ENCODE measurements at places on chromosomes 11 and 22. TPM values are rescaled to one million over a fixed set of nuclear protein-coding genes. Genes with fewer than 3 reads are reported as not detected.

SCGB1D2 gene
- total RNA-seq, result 4.9 TPM

TSPAN32 gene
- total RNA-seq, result 0.14 TPM

KCNK4 gene
- not detected for total RNA-seq

SHISAL1 gene
- total RNA-seq, result 1.7 TPM

DNA sequence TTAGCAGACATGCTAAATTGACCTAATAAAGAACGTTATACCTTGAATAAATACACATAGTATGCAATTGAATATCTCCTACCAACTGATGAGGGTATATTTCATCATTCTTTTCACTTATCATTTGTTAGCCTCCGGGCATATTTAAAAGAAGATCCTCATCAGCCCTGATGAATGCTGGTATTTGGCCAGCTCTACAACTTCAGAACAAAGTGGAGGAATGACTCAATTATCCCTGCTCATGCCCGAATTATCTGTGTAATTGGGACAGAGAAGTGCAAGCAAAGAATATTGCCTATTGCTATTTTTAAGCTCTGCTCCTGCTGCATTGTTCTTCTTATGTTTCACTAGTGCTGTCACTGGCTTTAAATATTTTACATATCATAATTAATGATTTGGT lies 622.1 kb downstream of the METTL15 start:
- no peak overlapping the region for H3K27ac ChIP-seq
- no peaks in the 10 kb centered on the region for H3K36me3 ChIP-seq
- H3K4me1 ChIP-seq, result no peaks in the 10 kb centered on the region
- DNase-seq, result no peak
- H3K27me3 ChIP-seq, result no peaks in the 10 kb centered on the region

GRCh38 chr11:36510594-36510942 lies 496 bp upstream of the TRAF6 start:
- H3K27me3 ChIP-seq, result no peaks in the 10 kb centered on the region
- peak overlapping the region; percentile 91 for H3K27ac ChIP-seq
- no peak overlapping the region for H3K4me3 ChIP-seq
- H3K4me1 ChIP-seq, result peaks cover 26% of the 10 kb centered on the region

DNA sequence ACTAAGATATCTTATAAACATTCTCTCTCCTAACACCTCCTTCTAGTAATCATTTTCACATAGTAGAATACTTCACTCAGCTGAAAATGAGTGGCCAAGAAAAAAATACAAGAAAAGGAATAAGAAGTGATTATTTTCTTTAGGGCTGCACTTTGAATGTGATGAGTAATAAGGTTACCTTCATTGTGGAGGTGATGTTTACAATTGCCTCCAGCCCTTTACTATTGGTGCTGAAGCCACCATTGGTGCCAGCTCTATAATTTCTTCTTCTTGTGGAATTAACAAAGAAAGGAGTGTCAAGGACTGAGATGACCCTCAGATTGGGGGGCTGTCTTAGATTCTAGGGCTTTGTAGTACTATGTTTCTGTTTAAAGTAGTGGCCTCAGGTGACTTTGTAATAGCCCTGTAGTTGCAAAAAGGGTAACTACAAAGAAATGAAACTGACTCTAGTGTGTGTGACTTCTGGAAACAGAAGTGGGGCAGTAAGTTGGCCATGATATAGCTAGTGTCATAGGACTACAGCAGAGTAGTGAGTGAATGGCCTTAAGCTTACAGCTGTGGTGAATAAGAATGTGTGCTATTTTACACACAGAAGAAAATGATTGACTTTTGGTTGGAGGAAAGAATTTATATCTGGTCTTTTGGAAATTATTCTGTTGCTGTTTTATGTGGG lies 287.2 kb downstream of the TMEM135 start:
- DNase-seq, result no peak
- no peak overlapping the region for H3K27ac ChIP-seq
- H3K4me1 ChIP-seq, result no peaks in the 10 kb centered on the region
- no peak overlapping the region for H3K4me3 ChIP-seq
- no peaks in the 10 kb centered on the region for H3K27me3 ChIP-seq

DNA sequence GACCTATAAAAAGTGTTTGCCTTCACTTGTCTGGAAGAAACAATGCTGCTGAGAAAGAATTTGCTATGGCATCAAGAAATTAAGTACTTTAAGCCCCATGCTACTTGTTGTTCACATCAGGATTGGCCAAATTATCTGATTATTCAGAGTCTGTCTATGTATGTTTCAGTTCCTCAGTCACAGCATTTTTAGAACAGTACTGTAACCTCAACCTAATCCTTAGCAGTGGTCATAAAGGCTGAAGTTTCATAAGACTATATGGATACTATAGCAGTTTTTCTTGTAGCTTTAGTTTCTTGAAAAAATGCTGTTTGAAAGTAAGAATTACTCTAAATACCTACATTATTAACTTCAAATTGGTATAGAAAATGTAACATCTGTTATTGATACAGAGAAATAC lies 153.9 kb downstream of the INSC start:
- no peak overlapping the region for H3K4me3 ChIP-seq
- H3K27ac ChIP-seq, result no peak overlapping the region
- no peaks in the 10 kb centered on the region for H3K36me3 ChIP-seq

DNA sequence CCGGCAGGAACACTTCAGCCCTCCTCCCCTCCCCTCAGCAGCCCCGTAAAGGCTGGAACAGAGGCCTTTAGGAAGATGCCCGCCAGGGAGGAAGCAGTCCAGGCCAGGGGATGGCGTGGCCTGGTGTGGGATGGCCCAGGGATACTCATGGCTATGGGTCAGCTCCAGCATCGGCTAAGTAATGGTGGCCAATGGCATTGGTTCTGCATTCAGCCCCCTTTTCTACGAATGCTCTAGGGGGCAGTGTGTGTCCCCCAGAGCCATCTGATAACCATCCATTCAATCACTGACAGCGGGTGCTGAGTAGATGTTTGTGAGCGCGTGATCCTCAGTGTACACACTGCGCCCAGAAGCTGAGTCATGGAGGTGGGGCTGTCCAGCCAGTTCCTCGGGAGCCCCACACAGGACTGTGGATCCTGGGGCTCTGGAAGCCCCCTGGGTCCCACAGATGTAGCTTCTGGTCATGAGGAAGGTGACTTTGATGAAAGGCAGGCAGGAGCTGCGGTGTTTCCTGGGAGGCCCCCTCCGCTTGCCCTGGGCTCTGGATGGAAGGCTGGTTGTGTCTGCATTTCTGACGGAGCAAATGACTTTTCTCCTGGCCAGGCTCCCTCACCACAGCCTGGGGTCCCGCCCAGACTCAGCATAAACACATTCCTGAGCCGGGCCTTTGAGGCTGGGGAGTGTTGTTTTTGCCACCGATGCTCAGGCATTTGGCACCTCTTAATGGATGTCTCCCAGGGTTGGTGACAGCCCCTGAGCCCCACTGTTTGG lies 46.5 kb downstream of the FBLN1 start:
- no peaks in the 10 kb centered on the region for H3K27me3 ChIP-seq
- H3K27ac ChIP-seq, result peak overlapping the region; percentile 30
- no peak overlapping the region for H3K4me3 ChIP-seq
- no peaks in the 10 kb centered on the region for H3K36me3 ChIP-seq
- DNase-seq, result no peak
- peaks cover 6% of the 10 kb centered on the region for H3K4me1 ChIP-seq

DNA sequence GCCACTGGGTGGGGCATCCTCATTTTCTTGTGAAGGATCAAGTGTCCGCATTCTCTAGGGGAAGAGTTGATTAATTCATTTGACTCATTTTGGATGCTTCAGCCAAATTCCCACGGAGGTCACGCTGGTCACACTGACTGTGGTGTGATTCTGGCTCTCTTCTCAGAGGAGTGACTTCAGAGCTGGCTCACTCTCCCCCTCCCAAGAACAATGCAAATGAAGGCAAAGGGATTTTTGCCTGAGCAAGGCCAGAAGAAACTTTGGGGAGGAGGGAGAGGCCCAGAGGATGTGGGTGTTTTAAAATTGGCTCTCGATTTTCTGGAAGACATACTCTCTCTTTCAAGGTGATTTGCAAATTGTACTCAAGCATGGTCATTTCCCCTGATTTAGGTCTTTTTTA lies 51.1 kb upstream of the LMO2 start:
- peaks cover under 1% of the 10 kb centered on the region for H3K4me1 ChIP-seq
- no peak overlapping the region for H3K4me3 ChIP-seq
- H3K27ac ChIP-seq, result no peak overlapping the region
- peak; percentile 51 for DNase-seq
- no peaks in the 10 kb centered on the region for H3K36me3 ChIP-seq

- H3K27ac ChIP-seq, result no peak overlapping the region
- peak; percentile 68 for DNase-seq
- peak overlapping the region; percentile 30 for H3K4me3 ChIP-seq
- H3K4me1 ChIP-seq, result no peaks in the 10 kb centered on the region
These were observed 16.1 kb downstream of the TSKU start for GRCh38 chr11:76799066-76799804.

GRCh38 chr11:121467965-121468364 lies 15.2 kb upstream of the SORL1-AS1 start:
- H3K27ac ChIP-seq, result no peak overlapping the region
- H3K4me1 ChIP-seq, result peaks cover 35% of the 10 kb centered on the region
- H3K27me3 ChIP-seq, result no peaks in the 10 kb centered on the region
- H3K36me3 ChIP-seq, result no peaks in the 10 kb centered on the region
- H3K4me3 ChIP-seq, result no peak overlapping the region

- no peak overlapping the region for H3K4me3 ChIP-seq
- no peak for DNase-seq
- no peaks in the 10 kb centered on the region for H3K36me3 ChIP-seq
- no peaks in the 10 kb centered on the region for H3K27me3 ChIP-seq
- no peak overlapping the region for H3K27ac ChIP-seq
- H3K4me1 ChIP-seq, result no peaks in the 10 kb centered on the region
These were observed 73.4 kb upstream of the YWHAH start for GRCh38 chr22:31870890-31871289.

DNA sequence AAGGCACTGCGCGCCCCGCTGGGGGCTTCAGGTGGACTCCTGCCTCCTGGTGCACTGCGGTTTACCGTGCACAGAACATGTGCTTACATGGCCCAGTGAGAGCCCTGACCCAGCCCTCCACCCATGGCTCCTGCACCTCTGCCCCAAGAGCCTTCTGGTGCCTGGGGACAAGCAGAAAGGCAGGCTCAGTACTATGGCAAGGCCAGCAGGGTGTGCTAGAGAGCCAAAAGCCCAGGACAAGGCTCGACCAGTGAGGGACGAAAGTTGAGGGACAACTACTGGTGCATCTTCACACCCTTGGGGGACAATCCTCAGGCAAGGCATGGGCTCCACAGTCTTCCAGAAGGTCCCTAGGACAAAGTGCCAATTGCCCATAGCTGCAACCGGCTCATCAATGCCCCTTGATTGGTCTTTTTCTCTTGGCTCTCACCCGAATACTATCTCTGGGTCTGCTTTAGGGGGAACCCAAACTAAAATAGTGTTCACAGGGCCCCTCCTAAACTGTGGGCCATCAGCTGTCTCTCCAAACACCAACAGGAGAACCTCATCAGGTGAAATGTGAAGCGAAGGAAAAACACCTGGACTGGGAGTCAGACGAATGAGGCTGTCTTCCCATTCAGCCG lies 13.5 kb downstream of the PGA5 start:
- no peak overlapping the region for H3K4me3 ChIP-seq
- H3K4me1 ChIP-seq, result no peaks in the 10 kb centered on the region
- H3K27ac ChIP-seq, result no peak overlapping the region
- no peaks in the 10 kb centered on the region for H3K27me3 ChIP-seq

GRCh38 chr22:29478326-29479276 lies 1.4 kb upstream of the NEFH start:
- no peak overlapping the region for H3K4me3 ChIP-seq
- H3K4me1 ChIP-seq, result peaks cover 46% of the 10 kb centered on the region
- H3K27ac ChIP-seq, result peak overlapping the region; percentile 10
- no peaks in the 10 kb centered on the region for H3K36me3 ChIP-seq
- DNase-seq, result peak; percentile 68
- H3K27me3 ChIP-seq, result no peaks in the 10 kb centered on the region

DNA sequence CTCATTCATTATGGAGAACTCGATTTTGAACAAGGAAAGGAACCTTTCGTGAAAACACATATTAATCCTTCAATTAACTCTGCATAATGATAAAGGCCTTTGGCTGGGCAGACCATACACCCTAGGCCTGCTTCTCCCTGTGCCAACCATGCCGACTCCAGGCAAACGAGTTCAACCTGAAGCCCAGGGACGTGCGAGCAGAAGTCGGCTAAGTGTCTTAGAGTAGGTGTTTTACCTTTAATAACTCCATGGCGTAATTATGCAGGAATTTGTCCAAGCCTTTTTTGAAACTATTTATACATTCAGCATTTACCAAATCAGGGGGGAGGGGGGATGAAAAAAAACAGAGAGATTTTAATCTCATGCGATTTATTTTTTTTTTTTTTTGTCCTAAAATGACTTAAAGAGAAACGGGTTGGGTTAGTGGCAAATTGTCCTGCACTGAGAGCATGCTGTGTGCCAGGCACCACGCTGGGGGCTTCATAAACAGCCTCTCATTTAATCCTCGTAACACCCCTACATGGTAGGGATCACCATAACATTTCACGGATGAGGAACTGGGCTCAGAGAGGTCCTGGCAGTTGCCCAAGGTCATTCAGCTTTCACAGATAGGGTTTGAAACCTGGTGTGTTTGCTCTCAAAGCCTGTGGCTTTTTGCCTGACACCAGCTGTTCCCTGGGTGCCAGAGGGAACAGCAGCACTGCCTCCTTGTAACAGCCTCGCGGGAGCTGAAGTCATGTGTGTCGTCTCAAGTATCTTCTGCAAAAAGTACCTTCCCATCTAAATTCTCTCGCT lies 423.9 kb downstream of the MN1 start:
- H3K27ac ChIP-seq, result no peak overlapping the region
- peak; percentile 24 for DNase-seq
- H3K27me3 ChIP-seq, result peaks cover 4% of the 10 kb centered on the region
- H3K4me3 ChIP-seq, result no peak overlapping the region

- H3K4me1 ChIP-seq, result no peaks in the 10 kb centered on the region
- no peak overlapping the region for H3K4me3 ChIP-seq
- H3K27ac ChIP-seq, result no peak overlapping the region
- no peaks in the 10 kb centered on the region for H3K27me3 ChIP-seq
These were observed 60.7 kb downstream of the STK33 start for GRCh38 chr11:8533332-8533731.

GRCh38 chr22:33656808-33657628 lies 263.3 kb downstream of the LARGE1 start:
- H3K27ac ChIP-seq, result no peak overlapping the region
- no peak for DNase-seq
- no peak overlapping the region for H3K4me3 ChIP-seq
- peaks cover 14% of the 10 kb centered on the region for H3K4me1 ChIP-seq

GRCh38 chr22:37848587-37849088 lies 581 bp upstream of the EIF3L start:
- peaks cover 17% of the 10 kb centered on the region for H3K4me1 ChIP-seq
- H3K27me3 ChIP-seq, result no peaks in the 10 kb centered on the region
- H3K36me3 ChIP-seq, result no peaks in the 10 kb centered on the region
- H3K4me3 ChIP-seq, result peak overlapping the region; percentile 85

GRCh38 chr22:19352766-19353165 lies 61.2 kb upstream of the CLTCL1 start:
- no peaks in the 10 kb centered on the region for H3K27me3 ChIP-seq
- no peaks in the 10 kb centered on the region for H3K4me1 ChIP-seq
- H3K4me3 ChIP-seq, result no peak overlapping the region
- DNase-seq, result no peak

GRCh38 chr11:33722590-33723234 lies 13.5 kb downstream of the CD59 start:
- H3K4me1 ChIP-seq, result peaks cover 42% of the 10 kb centered on the region
- no peak overlapping the region for H3K4me3 ChIP-seq
- no peaks in the 10 kb centered on the region for H3K27me3 ChIP-seq
- H3K27ac ChIP-seq, result peak overlapping the region; percentile 19
- peak; percentile 54 for DNase-seq
- no peaks in the 10 kb centered on the region for H3K36me3 ChIP-seq

GRCh38 chr22:29216011-29216872 lies 10.5 kb downstream of the EMID1 start:
- H3K27me3 ChIP-seq, result no peaks in the 10 kb centered on the region
- no peak overlapping the region for H3K4me3 ChIP-seq
- peaks cover 13% of the 10 kb centered on the region for H3K4me1 ChIP-seq
- H3K36me3 ChIP-seq, result no peaks in the 10 kb centered on the region

Data from adrenal gland (tissue), 19 donors.